ENCODE measurements at places on chromosomes 5 and 9.

DNA sequence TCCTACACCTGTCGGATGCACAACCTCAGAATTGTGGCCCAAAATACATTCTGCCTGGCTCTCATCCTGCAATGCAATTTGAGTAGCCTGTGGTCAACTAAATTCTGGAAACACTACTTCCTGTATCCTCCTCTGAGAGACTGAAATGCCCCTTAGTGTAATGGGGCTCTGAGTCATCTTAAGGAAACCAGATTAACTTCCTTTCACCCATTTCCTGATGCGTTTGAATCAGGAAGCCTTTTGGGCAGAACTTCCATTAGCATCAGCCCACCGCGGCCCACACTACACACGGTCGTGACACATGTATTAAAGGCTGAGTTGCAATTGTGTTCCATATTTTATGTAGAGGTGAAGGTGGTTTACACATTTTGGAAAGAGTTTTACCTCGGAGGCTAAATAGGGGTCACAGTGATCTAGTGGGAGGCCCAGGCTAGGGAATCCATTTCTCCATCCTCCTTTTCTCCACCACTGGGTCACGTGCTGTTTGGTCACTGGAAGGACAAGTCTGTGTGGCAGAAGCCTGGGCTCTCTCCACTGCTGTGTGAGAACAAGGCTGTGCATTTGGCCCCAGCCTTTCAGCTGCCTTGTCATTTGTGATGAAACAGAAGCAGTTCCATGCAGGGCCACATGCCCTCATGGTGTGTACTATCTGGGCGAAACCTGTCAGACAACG lies 55.9 kb downstream of the DAP start:
- H3K36me3 ChIP-seq, result no peaks in the 10 kb centered on the region
- no peak overlapping the region for H3K27ac ChIP-seq
- no peaks in the 10 kb centered on the region for H3K27me3 ChIP-seq
- H3K4me1 ChIP-seq, result peaks cover 19% of the 10 kb centered on the region
- H3K4me3 ChIP-seq, result no peak overlapping the region

GRCh38 chr5:96348536-96348935 lies 84.5 kb downstream of the PCSK1 start:
- H3K27ac ChIP-seq, result no peak overlapping the region
- no peaks in the 10 kb centered on the region for H3K36me3 ChIP-seq
- no peaks in the 10 kb centered on the region for H3K27me3 ChIP-seq
- DNase-seq, result no peak
- no peak overlapping the region for H3K4me3 ChIP-seq

- no peaks in the 10 kb centered on the region for H3K36me3 ChIP-seq
- DNase-seq, result no peak
- H3K27me3 ChIP-seq, result no peaks in the 10 kb centered on the region
- H3K4me3 ChIP-seq, result no peak overlapping the region
Observed at GRCh38 chr9:124078641-124079040, 67.1 kb downstream of the LHX2 start.

- no peak overlapping the region for H3K4me3 ChIP-seq
- no peak overlapping the region for H3K27ac ChIP-seq
- H3K36me3 ChIP-seq, result no peaks in the 10 kb centered on the region
- no peak for DNase-seq
Observed at GRCh38 chr5:61675015-61675692, 343.1 kb downstream of the ZSWIM6 start.
